Stimulated activated CD4-positive, alpha-beta T cell treated with anti-CD3 and anti-CD28 coated beads, Interleukin-4, amount 100 ng/mL, for 48 hours (primary cell): ENCODE measurements at places on chromosomes 6 and 20.

DNA sequence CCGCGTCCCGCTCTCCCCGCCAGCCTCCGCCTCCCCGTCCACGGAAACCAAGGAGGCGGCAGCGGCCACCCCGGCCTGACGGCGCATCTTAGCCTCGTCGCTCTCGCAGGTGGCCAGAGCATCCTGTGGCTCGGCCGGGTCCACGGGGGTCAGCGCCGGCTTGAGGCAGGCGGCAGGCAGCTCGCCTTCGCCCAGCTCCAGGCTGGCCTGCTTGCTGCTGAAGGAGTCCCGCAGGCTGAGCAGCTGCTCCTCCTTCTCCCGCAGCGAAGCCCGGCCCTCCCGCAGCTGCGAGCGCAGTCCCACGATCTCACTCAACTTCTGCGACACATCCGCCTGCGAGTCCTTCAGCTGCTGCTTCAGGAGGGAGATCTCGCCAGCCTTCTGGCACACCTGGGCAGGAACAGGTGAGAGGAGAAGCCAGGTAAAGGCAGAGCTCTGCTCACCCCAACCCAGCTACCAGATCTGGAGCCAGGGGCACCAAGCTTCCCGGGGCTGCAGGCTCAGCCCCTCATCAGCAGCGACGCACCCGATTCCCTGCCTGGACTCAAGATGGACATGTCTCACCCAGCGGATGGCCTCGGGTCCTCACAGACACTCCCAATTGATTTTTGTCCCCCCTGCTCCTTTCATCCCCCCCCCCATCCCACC, 5.2 kb upstream of the FASTKD5 start:
- DNase-seq = no peak

DNA sequence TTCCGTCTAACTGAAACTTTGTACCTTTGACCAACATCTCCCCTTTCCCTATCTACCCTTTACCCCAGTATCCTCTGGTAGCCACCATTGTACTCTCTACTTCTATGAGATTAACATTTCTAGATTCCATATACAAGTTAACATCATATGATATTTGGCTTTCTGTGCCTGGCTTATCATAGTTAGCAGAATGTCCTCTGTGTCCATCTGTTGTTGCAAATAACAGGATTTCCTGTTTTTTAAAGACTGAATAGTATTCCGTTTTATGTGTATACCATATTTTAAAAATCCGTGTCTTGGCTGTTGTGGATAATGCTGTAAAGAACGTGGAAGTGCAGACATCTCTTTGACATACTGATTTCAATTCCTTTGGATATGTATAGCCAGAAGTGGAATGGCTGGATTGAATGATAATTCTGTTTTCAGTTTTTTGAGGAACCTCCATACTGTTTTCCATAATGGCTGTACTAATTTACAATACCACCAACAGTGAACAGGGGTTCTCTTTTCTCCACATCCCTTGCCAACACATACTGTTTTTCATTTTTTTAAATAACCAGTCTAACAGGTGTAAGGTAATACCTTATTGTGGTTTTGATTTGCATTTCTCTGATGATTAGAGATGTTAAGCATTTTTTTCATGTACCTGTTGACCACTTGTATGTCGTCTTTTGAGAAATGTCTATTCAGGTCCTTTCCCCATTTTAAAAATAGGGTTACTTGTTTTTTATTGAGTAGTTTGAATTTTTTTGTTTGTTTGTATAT, 53.8 kb downstream of the CDC5L start:
- no peak for DNase-seq

- DNase-seq = no peak
These were observed 18.4 kb upstream of the RAMACL start for GRCh38 chr6:166604911-166605310.

- DNase-seq = no peak
These were observed 42.8 kb downstream of the SOBP start for GRCh38 chr6:107532706-107533105.

DNA sequence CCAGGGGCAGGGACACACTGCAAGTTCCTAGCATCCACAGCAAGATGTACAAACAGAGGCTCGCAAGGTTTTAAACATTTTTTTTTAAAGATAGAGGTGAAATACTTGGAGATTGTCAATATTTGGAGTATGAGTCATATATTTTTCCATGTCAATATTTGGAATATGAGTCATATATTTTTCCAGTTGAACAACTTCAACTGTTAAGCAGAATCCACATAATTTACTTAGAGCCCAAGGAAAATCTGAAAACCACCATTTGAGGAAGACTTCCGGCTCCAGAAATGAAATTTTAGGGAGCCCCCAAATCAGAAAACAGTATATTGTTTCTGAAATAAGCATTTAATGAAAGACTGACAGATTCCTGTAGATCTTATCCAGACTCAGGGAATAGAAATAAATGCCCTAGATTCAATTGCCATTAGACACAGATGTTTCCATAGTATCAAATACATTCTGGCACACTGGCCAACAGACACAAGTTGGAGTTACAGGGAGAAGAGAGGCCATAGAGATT, 51.6 kb upstream of the FAM184A start:
- no peak for DNase-seq
